ENCODE measurements at places on chromosomes 7 and 10.

- peak; percentile 70 for DNase-seq
These were observed 5.3 kb upstream of the PRKRIP1 start for GRCh38 chr7:102390697-102391484.

GRCh38 chr7:101779267-101779666 is 38.2 kb upstream of the CUX1 start:
- DNase-seq: no peak

GRCh38 chr7:16554518-16555236 is 28.1 kb downstream of the LRRC72 start:
- no peak for DNase-seq

DNA sequence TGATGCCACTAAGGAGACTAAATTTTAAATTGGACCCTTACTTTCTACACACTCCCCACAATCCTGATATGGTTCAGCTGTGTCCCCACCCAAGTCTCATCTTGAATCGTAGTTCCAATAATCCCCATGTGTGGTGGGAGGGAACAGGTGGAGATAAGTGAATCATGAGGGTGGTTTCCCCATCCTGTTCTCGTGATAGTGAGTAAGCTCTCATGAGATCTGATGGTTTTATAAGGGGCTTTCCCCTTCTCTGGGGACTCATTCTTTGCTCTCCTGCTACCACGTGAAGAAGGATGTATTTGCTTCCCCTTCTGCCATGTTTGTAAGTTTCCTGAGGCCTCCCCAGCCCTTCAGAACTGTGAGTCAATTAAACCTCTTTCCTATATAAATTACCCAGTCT is 18.4 kb upstream of the BET1 start:
- no peak for DNase-seq

GRCh38 chr7:74356589-74357315 is 67.5 kb downstream of the CLIP2 start:
- no peak for DNase-seq

DNA sequence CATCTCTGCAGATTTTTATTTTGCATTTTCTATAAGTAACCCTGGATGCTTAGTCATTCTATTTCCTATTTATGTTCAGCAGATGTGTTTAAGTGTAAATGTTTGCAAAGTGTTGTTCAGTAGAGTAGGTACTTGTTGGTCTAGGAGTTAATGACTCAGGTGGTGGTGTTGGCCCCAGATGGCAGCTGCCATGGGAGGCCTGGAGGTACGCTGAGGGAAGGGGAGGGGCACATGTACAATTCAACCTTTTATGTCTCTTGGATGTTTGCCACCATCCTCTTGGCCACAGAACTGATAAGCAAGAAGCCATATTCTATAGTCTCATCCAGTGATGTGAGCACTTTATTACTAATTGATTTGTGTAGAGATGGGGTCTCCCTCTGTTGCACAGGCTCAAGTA is 68.1 kb upstream of the SLC39A12 start:
- no peak for DNase-seq

DNA sequence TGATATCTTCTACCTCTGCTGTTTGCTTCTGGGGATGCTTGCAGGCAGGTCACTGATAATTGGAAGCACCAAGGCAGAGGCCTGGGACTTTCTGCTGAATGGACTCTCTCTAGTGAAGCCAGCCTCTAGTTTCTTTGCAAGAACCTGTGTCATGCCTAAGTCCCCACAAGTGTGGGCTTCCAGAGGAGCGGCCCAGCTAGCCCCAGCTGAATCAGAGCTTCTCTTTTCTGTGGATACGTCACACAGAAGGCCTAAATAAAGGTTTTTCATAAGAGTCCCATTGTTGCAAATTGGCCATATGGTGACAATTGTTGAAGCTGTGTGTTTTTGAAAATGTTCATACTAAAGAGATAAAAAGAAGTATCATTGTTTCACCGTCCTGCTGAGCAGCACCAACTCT is 6.8 kb upstream of the OPALIN start:
- DNase-seq: no peak

DNA sequence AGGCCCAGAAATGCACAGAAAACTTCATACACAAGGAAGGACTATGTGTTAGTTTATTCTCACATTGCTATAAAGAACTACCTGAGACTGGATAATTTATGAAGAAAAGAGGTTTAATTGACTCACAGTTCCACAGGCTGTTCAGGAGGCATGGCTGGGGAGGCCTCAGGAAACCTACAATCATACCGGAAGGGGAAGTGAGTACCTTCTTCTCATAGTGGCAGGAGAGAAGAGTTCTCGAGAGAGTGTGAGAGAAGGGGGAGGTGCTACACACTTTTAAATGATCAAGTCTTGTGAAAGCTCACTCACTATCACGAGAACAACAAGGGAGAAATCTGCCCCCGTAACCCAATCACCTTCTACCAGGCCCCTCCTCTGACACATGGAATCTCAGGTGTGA is 16.8 kb upstream of the RAMP3 start:
- DNase-seq: no peak

DNA sequence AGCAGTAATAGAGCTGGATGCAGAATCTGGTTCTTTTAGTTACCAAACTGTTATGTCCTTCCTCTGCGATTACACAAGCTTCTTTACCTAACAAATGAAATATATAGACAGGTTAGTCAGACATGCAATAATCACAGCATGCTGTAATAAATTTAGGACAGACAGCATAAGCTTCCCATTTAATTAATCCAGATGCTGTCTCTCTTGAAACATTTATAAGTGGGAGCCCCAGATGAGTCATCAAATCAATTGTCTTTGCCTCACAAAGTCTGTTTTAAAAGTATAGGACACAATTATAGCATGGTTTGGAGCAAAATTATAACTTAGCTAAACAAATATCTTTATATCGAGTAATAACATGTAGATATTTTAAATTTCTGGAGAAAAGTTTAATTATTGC is 1.6 kb downstream of the CDNF start:
- DNase-seq: no peak

- DNase-seq: no peak
These were observed 1.1 kb downstream of the EGFR start for GRCh38 chr7:55019691-55020465.

- DNase-seq: no peak
These were observed 353.6 kb downstream of the CALN1 start for GRCh38 chr7:72058579-72058978.

DNA sequence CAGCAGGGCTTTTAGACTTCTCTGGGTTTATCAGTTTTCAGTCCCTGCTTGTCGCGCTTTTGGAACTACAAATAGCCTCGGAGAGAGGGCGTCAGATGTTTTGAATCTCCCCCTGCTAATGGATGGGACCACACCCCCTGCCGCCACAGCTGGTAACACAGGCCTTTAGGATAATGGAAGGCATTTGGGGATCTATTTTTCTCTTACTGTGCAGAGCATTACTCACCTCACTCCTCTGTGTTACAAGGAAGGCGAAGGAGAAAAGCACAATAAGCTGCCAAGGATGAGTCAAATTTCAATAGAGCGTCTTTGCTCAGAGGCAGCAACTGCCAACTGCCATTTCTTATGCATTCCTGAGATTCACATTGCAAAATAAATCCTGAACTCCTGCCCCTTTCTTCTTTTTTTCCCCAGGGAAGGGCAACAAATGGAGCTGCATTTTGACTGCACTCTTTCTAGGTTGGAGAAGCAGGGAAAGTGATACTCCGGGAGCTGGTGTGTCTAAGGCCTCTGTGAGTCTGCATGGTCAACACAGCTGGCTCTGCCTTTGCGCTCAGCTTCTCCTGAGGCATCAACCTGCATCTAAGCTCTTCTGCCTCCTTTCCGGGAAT is 31.5 kb upstream of the SMNDC1 start:
- no peak for DNase-seq

- no peak for DNase-seq
These were observed 107.4 kb downstream of the FAM204A start for GRCh38 chr10:118234683-118235082.

GRCh38 chr10:60607372-60607771 is 170.9 kb upstream of the CDK1 start:
- no peak for DNase-seq

- DNase-seq: no peak
These were observed 29.8 kb downstream of the JAKMIP3 start for GRCh38 chr10:132095403-132096113.

GRCh38 chr7:151010307-151011096 is 13.8 kb downstream of the ATG9B start:
- no peak for DNase-seq

- no peak for DNase-seq
These were observed 14.3 kb upstream of the ELN start for GRCh38 chr7:74013539-74014272.

- no peak for DNase-seq
These were observed 189.3 kb downstream of the MAD1L1 start for GRCh38 chr7:2043316-2044039.

DNA sequence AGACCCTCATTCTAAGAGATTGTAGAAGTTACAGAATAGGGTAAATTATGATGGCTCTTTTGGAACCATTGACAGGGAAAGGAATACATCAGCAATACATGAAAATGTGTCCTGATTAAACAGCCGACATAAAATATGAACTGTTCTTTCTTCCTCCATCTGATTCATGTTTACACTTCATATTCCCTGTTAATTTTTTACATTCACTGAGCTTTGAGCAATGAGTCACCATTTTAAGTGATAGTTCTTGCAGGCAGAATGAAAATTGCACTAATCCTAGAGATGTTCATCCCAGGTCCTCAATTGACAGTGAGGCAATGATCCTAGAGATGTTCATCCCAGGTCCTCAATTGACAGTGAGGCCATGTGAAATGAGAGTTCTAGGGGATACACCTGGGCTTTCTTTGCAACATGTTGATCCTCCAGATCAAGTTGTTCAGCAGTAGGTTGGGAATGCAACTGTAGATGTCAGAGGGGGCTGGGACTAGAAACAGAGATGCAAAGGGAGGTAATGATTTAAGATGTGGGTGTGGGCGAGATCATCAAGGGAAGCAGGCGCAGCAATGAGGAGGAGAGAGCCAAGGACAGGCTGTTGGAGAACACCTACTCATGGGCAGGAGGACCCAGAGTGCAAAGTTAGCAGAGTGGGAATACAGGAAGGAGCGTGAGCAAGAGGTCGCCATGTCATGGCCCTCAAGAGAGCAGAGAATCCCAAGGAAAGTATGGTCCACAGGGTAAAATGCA is 138.7 kb downstream of the ZNF365 start:
- no peak for DNase-seq

- DNase-seq: no peak
These were observed 123.9 kb downstream of the ADAM12 start for GRCh38 chr10:126264102-126265018.

GRCh38 chr10:8638088-8638672 is 583.7 kb downstream of the GATA3 start:
- DNase-seq: no peak

DNA sequence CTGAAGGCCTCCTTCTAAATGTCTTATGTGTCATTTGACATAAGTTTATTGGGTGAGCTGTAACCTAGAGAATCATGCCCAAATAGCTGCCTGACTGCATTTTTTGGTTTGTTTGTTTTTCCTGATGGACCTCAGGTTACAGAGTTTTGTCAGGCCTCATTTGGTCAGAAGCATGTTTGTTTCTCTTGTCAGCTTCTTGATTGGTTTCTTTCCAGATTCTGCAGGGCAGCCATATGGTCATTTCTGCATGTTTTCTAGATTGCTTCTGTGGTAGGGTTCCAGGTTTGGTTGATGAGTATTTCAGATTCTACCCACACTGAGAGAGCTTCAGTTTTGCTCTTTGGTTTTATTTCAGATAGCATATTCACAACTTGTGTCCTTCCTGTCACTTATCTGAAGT is 28.0 kb downstream of the GLCCI1 start:
- DNase-seq: no peak

DNA sequence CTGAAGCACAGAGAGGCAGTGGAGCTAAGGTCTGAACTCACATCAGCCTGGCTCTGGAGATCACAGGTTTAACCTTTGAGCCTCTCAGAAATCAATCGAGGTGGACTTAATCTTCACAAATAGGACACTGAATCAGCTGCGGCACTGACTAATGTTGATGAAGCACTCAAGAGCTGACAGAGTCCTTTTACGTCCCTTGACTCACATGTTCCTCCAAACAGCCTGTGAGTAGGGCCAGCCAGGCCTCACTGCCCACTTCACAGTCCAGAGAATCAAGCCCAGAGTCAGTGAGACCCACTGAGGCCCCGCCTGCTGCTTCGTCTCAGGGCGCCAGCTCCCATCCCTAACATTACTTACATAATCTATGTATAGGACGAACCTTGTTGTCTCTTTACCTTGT is 63.1 kb downstream of the TNS3 start:
- DNase-seq: no peak

- DNase-seq: no peak
These were observed 18.5 kb upstream of the C10orf67 start for GRCh38 chr10:23362879-23363792.

DNA sequence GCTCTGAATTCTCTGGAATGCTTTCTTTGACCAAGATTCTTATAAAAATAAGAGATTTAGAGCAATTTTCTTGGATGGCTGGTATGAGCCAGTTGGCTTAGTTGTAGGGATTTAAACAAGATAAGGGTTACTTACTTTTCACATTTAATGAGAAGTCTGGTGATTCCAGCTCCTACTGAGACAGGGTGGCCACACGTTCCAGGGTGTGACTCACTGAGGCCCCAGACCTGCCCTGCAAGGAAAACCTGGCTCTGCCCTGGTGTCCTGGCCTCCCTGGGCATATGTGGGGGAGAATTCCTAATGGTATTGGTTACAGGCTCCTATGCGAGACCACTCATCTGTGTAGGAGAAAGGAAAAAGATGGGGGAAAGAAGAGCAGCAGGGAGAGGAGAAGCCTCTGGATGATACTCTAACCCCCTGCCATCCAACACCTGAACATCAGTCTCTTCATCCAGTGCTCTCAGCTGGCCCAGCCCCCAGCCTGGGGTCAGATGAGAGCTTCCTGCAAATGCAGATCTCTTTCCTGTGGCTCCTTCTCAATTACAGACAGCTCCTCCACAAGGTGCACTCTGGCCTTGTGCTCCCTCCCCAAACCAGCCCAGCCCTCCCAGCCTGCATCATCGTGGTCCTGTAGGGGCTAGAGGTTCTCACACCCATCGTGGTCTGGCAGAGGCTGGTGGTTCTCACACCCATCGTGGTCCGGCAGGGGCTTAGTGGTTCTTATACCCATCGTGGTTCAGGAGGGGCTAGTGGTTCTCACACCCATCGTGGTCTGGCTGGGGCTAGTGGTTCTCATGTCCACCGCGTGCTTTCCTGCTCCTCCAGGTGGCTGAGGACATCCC is 139.9 kb downstream of the EGFR start:
- DNase-seq: no peak

DNA sequence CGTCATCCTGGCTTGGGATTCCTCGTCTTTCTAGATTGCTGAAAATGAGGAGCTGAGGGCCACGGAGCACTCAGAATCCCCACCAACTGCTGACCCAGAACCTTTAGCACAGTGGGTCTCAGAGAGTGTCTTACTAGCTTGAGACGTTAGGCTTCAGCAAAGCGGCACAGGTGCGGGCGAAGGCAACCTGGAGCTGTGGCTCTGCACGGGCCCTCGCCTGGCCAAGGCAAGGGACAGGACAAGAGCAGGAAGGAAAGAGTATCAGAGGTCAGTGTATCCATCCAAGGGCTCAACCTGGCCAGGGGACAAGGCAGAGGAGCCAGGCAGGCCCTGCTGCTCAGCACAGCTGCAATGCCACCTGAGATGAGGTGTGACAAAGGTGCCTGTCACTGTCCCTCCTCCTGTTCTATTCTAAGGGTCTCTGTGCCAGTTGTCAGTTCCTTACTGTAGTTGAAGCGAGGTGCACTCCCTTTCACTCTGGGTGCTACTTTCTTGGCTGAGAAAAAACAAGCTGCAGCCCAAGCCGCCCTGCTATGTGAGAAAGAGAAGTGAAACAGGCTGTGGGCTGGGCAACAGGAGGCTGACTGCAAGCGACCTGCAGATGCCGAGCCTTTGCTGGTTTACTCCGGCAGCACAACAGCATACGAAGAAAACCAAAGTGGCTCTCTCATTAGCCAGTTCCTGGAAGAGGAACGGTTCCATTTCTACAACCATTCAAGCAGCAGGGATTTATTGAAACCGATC is 33.3 kb upstream of the KDM7A start:
- DNase-seq: no peak

Data from stimulated activated CD4-positive, alpha-beta T cell treated with anti-CD3 and anti-CD28 coated beads, Interleukin-12 subunit alpha, Interleukin-12 subunit beta, amount 100 ng/mL, for 24 hours (primary cell).